ENCODE measurements at places on chromosomes 16 and 17.

GRCh38 chr17:13209081-13209480, 191.3 kb upstream of the ELAC2 start:
- H3K4me1 ChIP-seq = no peaks in the 10 kb centered on the region
- H3K4me3 ChIP-seq = no peak overlapping the region
- no peak overlapping the region for H3K27ac ChIP-seq

DNA sequence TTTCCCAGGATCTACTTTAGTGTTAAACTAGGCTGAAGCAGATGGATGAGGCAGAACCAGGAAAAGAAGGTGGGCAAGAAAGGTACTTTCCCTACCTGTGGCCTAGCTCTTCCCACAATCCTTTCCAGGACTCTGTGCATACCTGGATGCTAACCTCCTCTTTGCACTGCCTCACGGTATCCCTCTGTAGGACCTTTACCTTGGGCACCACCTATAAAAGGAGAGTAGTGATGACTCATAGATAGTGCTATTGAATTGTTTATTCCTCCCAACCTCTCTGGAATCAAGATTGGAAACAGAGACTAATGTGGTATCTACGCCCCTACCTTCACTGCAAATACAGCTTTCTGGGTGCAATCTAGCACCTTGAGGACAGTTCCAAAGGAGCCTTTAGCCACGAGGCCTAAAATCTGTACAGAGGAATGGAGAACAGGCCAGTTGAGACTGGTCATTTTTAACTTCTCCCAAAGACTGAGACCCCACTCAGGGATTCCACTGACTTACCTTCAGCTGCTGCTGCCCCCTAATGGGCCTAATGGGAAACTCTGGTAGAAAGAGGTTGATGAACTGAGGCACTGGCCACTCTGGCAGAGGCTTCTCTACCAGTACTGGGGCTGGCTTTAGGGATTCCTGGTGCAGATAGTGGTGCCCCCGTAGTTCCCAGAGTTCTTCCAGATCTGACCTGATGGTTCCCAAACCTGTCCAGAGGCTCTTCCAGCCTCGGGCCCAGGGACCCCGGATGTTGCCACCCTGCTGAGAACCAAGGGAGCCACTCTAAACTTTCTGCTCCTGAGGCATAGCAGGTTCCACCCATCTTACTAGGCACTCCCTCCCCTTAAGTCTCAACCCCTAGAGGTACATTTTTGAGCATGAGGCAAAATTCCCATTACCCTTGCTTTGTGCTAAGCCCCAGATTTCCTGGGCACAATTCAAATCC, 781 bp downstream of the RSKR start:
- H3K27me3 ChIP-seq = no peaks in the 10 kb centered on the region
- no peak for DNase-seq

DNA sequence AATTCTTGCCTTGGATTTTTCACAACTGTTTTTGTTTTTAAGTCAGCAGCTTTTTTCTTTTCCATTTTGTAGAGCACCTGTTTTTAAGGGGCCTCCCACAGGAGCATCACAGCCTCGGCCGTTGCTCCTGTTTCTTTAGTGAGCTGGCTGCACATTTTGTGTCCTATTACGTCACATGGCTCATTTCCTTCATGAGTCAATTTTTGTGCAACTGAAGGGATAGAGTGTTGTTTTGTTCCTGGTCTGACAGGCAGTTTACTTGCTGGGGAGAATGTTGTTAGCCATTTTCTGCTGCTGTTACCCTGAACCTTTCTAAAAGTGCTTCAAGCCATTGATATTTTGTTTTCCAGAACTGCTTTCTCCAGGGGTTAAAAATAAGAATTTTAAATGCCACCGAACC, 45.0 kb upstream of the CRISPLD2 start:
- H3K27me3 ChIP-seq = no peaks in the 10 kb centered on the region
- DNase-seq = no peak
- H3K4me3 ChIP-seq = no peak overlapping the region
- H3K27ac ChIP-seq = peak overlapping the region; percentile 25
- no peaks in the 10 kb centered on the region for H3K4me1 ChIP-seq

DNA sequence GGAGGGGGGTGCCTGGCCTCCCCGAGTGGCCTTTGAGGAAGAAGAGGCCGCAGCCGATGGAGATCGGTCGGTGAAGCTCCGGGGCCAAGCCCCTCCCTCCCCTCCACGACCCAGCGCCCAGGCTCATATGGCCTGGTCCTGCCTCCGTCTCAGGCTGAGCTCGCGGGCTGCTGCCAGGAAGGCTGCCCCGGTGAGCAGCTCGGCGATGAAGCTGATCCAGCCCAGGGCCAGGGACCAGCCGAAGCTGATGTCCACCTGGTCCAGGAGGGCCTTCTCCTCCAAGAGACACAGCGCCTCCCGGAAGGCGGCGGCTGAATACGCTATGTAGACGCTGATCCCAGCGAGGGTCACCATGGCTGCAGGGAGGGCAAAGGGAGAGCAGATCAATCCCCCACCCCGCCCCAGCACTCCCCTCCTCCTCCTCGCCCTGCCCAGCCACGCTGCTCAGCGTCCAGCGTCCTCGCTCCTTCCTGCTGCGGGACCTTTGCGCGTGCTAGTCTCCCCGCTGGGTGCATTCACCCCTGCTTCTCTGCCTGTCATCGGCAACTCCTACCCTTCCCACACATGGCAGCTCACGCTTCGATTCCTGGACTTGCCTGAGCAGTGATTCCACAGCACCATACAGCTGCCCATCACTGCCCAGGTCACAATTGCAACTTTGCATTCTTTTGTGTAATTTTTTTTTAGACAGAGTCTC, 20.5 kb downstream of the TMEM114 start:
- H3K4me3 ChIP-seq = no peak overlapping the region
- H3K27ac ChIP-seq = no peak overlapping the region
- no peaks in the 10 kb centered on the region for H3K4me1 ChIP-seq
- no peaks in the 10 kb centered on the region for H3K36me3 ChIP-seq
- DNase-seq = no peak

DNA sequence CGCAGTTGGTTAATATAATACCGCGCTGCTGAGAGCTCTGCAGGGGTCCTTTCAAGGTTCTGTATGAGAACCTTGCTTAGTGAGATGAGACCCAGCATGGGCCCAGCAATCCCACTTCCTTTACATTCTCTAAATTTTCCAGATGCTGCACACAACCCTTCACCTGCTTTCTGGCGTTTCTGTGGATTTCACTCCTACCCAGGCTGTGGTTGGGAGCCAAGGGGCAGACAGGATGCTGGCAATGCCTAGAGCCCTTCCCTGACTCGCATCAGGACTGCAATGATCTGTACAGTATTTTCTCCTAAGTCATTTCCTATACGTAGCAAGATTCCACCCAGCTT, 10.1 kb upstream of the PIPOX start:
- H3K4me1 ChIP-seq = no peaks in the 10 kb centered on the region
- H3K27me3 ChIP-seq = peaks cover 5% of the 10 kb centered on the region
- no peak for DNase-seq
- no peak overlapping the region for H3K4me3 ChIP-seq
- H3K27ac ChIP-seq = no peak overlapping the region

GRCh38 chr16:70738083-70738977, 52.5 kb upstream of the MTSS2 start:
- H3K27ac ChIP-seq = peak overlapping the region; percentile 80
- peaks cover 20% of the 10 kb centered on the region for H3K36me3 ChIP-seq
- peak; percentile 77 for DNase-seq

DNA sequence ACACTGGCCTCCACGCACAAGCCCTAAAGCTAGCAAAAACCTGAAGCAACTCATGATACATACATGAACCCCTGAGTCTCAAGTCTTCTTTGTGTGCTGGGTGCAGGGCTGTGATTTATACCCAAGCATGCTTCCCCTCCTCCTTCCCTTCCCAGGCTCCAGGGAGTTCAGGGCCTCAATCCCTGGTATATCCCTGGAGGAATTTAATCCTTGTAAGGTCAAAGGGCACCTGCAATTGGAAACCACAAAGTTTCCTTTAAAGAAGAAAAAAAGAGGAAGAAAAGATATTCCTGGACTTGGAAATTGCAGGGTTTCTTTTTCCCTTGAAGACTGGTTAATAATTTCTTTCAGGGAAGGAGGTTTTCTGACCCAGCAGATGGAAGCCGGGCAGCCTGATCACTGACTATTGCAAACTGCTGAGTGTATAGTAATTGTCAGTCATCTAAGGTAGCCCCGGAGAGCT, 182.3 kb downstream of the AATF start:
- no peak overlapping the region for H3K27ac ChIP-seq
- no peak for DNase-seq
- H3K36me3 ChIP-seq = peaks cover 29% of the 10 kb centered on the region

DNA sequence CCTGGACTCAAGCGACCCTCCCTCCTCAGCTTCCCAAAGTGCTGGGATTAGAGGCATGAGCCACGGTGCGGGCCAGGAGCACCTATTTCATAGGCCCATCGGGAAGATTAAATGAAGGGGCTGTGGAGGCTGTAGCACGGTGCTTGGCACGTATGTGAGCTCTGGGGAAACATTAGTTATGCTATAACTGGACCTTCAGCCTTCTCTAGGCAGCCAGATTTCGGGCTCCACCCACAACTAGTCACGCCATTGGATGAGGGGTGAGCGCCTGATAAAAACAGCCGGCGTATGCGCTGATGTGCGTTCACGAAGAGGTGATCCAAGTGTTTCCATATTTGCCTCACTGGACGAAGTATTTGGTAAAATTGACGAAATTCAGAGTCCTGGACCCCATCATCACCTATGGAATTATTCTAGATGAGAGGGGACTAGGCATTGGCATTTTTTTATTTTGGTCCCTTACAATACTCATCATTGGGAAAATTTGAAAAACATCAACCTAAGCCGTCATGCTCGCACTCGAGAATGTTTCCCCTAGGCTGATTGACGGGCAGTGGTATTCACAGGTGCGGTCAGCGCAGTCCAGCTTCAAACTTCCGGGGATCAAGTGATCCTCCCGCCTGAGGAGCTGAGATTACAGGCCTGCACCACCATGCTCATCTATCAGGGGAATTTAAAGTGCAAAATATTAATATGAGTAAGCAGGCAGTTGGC, 1.8 kb upstream of the ANKRD11 start:
- H3K27me3 ChIP-seq = no peaks in the 10 kb centered on the region
- peaks cover 34% of the 10 kb centered on the region for H3K4me1 ChIP-seq
- peak overlapping the region; percentile 97 for H3K27ac ChIP-seq
- peak overlapping the region; percentile 79 for H3K4me3 ChIP-seq
- DNase-seq = no peak

DNA sequence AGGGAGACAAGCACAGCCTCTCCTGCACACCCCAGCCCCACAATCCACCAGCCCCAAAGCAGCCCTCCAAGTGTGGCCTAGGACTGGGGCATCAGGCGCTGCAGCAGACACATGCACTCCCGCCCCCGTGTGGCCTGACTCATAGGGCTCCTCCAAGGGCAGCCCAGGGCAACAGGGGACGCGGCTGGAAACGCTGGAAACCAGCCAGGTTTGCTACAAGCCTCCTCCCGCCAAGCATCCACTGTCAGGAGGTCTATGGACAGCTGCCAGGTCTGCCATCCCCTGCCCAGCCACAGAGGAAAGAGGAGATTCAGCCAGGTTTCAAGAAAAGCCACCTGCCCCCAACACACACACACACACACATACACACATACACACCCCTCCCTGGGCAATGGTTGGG, 25.8 kb downstream of the SRCIN1 start:
- DNase-seq = peak; percentile 67
- H3K36me3 ChIP-seq = no peaks in the 10 kb centered on the region

DNA sequence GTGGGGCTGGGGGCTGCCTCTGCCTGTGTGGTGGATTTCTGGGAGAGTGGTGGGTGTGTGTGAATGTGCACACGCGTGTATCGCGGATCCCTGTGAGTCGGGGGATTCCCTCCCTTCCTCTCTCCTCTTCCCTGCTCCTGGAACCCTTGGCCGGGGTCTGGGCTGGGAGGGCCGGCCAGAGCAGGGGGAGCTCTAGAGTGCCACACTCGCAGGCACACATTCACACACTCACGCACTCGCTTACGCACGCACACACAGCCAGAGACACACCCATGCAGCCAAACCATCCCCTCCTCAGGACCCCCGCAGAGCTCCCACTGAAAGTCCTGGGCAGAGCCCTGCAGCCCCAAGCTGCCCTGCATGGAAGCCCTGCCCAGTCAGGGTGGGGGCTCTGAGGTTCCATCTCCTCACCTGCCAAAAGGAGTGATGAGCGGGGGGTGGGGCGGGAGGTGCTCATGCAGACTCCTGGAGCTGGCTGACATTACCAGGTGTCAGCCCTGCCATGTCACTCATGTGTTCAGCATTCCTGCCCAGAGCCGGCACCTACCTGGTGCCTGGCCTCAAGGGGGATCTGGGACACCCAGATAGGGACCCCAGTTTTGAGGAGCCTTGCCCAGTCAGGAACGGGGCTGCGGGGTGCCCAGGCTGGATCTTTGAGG, 1.9 kb downstream of the NECAB2 start:
- H3K27ac ChIP-seq = no peak overlapping the region
- peak; percentile 39 for DNase-seq
- peaks cover 13% of the 10 kb centered on the region for H3K27me3 ChIP-seq
- no peak overlapping the region for H3K4me3 ChIP-seq
- H3K4me1 ChIP-seq = no peaks in the 10 kb centered on the region

GRCh38 chr17:38919316-38920078, 5.9 kb upstream of the LASP1NB start:
- H3K4me3 ChIP-seq = no peak overlapping the region
- no peak overlapping the region for H3K27ac ChIP-seq
- no peaks in the 10 kb centered on the region for H3K27me3 ChIP-seq
- peaks cover 30% of the 10 kb centered on the region for H3K4me1 ChIP-seq
- H3K36me3 ChIP-seq = peaks cover 62% of the 10 kb centered on the region
- no peak for DNase-seq

- no peak overlapping the region for H3K4me3 ChIP-seq
- H3K27me3 ChIP-seq = no peaks in the 10 kb centered on the region
- no peak overlapping the region for H3K27ac ChIP-seq
- H3K4me1 ChIP-seq = no peaks in the 10 kb centered on the region
- no peaks in the 10 kb centered on the region for H3K36me3 ChIP-seq
These were observed 43.8 kb downstream of the SHISA6 start for GRCh38 chr17:11284811-11285210.

DNA sequence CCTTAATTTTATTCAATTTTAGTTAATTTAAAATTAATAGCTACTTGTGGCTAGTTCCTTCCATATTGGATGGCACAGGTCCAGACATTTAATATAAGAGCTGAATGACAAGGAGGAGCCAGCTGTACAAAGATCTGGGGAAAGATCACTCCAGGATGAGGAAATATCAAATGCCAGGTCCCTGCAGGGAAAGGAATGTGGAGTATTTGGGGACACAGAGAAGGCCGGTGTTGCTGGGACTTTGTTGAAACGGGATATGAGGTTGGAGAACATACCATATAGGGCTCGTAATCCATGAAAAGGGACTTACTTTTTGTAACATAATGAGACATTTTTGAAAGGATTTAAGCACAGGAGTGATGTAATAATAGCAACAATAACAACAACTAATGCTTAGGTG, 426.8 kb downstream of the HS3ST4 start:
- H3K27me3 ChIP-seq = no peaks in the 10 kb centered on the region
- no peak overlapping the region for H3K27ac ChIP-seq
- H3K4me3 ChIP-seq = no peak overlapping the region
- H3K4me1 ChIP-seq = no peaks in the 10 kb centered on the region
- no peak for DNase-seq
- H3K36me3 ChIP-seq = no peaks in the 10 kb centered on the region

Data from lower lobe of right lung (tissue), 2 donors.